Activated CD8-positive, alpha-beta memory T cell treated with anti-CD3 and anti-CD28 coated beads for 1 hour (primary cell): ENCODE measurements at places on chromosomes 1 and 21.

- no peak for DNase-seq
These were observed 455.8 kb upstream of the PRMT6 start for GRCh38 chr1:106600626-106601025.

- no peak for DNase-seq
These were observed 23.0 kb upstream of the POU2F1 start for GRCh38 chr1:167197692-167198091.

DNA sequence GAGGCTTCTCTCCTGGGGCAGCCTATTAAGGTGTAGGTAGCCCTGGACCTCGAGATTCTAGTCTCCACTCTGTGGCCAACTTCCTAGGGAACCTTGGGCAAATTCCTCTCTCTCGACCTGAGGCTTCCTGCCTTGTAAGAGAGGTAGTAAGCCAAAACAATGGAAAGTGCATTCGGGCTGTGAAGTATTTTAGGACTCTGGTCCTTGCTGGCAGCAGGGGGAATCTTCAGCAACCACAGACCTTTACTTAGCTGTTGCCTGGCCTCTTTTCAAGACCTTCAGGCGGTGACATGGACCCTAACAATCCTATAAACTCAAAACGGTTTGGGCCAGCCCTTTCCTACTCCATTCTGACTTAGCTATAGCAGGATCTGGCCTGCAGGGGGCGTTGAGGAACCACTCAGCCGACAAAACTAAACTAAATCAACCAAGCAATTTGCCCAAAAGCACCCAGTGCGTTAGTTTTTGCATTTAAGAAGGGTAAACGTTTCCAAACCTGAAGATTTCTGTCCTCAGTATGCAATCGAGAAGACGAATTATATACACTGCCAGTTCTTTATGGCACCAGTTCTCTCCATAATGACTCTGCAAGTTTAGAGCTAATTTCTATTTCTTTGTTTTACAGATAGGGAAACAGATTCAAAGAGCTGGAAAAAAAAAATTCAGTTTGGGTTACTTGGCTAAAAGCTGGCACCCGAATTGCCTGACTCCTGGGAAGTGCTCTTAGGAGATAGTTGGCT is 10.9 kb upstream of the SESN2 start:
- DNase-seq, result peak; percentile 64

DNA sequence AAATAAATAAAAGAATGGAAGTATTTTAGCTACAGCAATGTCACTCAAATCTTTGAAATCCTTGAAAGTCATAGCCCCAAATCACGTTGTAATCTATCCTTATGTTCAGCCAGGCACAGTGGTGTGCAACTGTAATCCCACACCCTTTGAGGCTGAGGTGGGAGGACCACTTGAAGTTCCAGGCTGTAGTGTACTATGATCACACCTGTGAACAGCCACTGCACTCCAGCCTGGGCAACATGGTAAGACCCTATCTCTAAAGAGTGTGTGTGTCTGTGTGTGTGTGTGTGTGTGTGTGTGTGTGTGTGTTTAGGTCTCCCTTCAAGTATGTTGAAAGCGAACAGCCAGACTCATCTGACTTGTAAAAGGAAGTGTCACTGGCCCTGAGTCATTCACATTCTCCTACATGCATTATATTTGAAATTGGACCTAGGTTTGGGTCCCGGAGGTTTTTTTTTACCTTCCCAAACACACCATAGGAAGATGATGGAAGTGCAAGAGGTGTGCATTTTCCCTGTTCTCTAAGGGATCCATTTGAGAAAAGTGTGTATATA is 50.1 kb downstream of the ZNF281 start:
- no peak for DNase-seq

DNA sequence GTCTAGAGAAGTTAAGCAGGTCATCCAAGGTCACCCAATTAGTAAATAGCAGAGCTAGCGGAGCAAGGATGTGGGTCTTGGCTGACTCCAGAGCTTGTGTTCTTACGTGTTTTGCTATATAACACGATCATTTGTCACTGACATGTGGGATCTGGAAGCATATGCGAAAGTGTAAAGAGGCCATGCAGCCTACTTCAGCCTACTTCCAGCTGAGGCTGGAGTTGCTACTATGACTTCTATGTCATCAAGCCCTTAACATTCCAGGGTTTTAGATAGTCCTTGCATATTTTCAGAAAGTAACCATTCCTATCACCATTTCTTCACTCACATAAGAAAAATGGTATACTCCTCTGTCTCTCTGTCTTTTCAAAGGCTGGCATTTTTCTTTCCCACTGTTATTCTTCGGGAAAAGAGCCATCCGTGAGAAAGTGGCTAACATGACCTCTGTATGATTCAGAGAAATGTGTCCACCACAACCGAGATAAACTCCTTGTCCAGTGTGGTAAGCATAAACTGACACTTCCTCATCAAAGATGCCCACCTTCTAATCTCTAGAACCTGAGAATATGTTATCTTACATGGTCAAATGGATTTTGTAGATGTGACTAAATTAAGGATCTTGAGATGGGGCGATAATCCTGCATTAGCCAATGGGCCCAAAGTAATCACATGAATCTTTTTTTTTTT is 24.0 kb upstream of the ABL2 start:
- DNase-seq, result no peak

GRCh38 chr1:202305168-202305567 is 36.6 kb downstream of the UBE2T start:
- DNase-seq, result no peak

DNA sequence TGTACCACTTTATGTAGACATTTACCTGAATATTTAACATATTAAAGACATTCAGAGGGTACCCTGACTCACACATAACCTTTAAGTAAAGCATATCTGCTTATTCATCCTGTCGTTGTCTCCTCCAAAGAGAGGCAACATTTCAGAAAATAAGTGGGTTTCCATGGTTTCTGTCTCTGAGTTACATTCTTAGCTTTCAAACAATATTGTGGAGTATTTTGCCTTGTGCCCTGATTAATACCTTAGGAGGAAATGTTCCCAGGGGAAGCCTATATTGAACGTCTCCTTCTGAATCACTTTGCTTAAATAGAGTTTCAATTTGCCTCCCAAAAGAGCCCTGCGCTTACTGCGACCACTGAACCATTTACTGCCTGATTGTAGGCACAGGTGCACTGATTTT is 26.1 kb downstream of the PALMD start:
- no peak for DNase-seq
